ENCODE measurements at places on chromosomes 1 and 21.

GRCh38 chr1:41980827-41981653, 62.3 kb upstream of the HIVEP3 start:
- peak; percentile 12 for DNase-seq

- no peak for DNase-seq
Observed at GRCh38 chr1:87565861-87566260, 237.2 kb downstream of the LMO4 start.

- DNase-seq: peak; percentile 61
Observed at GRCh38 chr1:209569455-209570207, 13.9 kb upstream of the CAMK1G start.

DNA sequence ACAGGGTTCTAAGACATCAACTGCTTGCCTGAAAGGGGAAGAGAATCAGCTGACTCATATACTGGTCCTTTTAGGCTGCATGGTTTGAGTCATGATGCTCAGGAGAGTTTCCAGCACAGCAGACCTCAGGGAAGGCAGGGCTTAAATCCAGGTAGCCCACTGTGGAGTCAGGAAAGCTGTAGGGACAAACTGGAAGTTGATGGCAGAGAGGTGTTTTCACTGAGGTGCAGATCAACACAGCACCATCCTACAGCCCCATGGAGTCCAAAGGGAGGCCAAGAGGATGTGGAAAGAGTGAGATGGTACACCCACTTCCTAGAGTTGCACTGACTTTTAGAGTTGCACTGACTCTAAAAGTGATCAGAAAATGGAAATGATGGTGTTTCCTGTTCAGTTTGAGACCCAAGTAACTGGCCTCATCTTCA, 252.4 kb upstream of the DUSP10 start:
- DNase-seq: peak; percentile 51

GRCh38 chr1:76961181-76961819, 94.0 kb downstream of the ST6GALNAC5 start:
- DNase-seq: peak; percentile 72

GRCh38 chr1:153507926-153508583, 27.7 kb downstream of the S100A6 start:
- DNase-seq: peak; percentile 18

DNA sequence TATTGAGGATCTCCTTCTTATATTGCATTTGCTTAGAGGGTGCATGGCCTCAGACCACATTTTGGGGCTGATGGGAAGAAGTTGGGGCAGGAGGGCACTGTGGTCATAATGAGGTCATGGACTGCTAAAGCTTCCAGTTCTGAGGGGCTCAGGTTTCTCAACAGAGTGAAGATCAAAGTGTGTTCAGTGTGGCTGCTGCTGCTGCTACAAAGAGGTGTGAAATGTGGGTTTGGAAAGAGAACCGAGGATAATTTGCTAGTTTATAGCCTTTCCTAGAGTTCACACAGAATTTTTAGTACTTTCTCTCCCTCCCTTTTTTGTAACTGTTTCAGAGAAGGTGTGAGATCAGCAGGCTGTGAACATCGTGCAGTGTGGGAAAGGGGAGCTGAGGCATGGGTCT, 73.3 kb downstream of the CACNA1E start:
- no peak for DNase-seq

GRCh38 chr21:37183749-37184148, 83.4 kb downstream of the VPS26C start:
- DNase-seq: no peak

- DNase-seq: no peak
Observed at GRCh38 chr1:6822530-6823359, 37.5 kb downstream of the CAMTA1 start.

GRCh38 chr1:50427818-50428779, 4.9 kb upstream of the DMRTA2 start:
- DNase-seq: no peak

DNA sequence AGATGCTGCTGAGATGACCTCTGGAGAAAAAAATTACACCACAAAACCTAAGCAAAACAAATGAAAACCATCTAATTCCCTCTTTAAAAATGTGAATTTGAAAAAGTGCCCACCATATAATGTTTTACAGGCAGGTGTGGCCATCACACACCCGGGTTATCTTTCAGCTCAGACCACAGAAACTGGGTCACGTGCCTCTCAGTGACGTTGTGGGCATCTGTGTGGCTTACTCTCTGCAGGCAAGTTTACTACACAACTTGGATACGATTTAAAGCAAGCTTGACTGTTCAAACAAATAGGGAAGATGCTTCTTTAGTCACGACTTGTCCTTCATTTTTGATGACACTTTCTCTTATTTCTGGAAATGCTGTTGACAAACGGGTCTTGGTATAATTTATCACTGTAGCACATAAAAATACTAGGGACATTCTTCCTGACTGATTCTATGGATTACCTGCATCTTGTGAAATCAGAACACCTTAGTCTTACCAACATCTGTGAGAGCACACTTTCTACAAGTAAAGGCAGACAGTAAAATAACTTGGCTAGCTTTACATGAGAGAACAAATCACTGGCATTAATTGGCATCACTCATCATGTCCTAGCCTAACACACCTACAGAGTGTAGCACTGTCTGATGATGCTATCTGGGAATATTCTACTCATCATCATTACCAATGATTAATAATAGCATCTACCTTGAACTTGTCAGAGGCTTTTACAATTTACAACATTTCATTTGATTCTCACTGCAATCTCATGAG, 89.3 kb upstream of the EDEM3 start:
- DNase-seq: no peak

- no peak for DNase-seq
Observed at GRCh38 chr21:42561762-42562650, 48.4 kb downstream of the SLC37A1 start.

GRCh38 chr1:166884040-166884642, 8.1 kb upstream of the TADA1 start:
- no peak for DNase-seq

DNA sequence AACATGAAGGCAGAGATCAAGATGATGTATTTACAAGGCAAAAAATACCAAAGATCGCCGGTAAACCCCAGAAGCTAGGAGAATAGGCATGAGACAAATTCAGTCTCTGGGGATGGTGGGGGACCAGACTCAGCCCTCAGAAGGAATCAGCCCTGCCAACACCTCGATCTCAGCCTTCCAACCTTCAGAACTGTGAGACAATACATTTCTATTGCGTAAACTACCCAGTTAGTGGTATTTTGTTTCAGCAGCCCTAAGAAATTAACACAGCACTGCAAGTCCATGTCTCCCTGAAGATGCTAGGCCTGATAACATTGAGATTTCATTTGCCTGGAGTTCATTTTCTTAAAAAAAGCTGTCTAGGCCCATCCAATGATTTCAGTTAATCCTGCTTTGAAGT, 622.5 kb downstream of the PTPRC start:
- DNase-seq: no peak

GRCh38 chr21:32007456-32007855, 134.6 kb downstream of the HUNK start:
- DNase-seq: peak; percentile 92

- DNase-seq: no peak
Observed at GRCh38 chr1:60341274-60341673, 267.7 kb upstream of the C1orf87 start.

DNA sequence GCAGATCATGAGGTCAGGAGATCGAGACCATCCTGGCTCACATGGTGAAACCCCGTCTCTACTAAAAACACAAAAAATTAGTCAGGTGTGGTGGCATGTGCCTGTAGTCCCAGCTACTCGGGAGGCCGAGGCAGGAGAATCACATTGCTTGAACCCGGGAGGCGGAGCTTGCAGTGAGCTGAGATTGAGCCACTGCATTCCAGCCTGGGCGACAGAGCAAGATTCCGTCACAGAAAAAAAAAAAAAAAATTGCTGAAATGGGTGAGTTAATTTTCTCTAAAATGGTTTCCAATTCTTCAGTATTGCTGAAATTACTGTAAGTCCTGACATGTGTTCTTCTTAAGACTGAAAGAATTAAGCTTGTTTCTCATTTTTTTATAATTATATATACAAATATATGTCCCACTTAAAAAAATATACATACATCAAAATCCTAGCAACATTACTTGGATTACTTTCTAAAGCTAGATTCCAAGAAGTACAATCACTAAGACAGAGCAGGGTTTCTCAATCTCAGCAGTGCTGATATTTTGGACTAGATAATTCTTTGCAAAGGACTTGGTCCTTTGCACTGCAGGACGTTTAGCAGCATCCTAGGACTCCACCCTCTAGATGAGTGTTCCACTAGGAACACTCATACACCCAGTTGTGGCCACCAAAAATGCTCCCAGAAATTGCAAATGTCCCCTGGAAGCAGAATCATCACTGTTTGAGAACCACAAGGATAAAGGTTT, 24.8 kb downstream of the ZNHIT6 start:
- DNase-seq: no peak

- no peak for DNase-seq
Observed at GRCh38 chr1:155295183-155295941, 5.9 kb downstream of the PKLR start.

- no peak for DNase-seq
Observed at GRCh38 chr1:207832796-207833195, 78.1 kb downstream of the CD34 start.

DNA sequence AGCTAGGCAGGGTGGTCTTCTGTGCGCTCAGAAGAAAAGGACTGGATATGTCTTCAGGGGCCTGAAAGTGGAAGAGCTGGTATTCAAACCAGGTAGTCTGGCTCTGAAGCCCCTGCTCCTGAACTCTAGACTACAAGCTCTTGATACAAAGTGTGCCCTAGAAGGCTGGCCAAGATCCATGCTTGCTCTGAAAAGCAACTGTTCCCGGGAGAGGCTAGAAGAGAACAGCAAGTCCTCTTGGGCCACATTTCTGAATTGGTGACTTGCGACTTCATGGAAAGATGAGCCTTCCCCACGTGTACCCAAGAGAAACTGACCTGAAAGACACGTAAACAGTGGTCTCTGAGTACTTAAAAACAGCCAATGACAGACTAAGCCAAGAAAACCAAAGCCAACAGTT, 123.3 kb upstream of the GRIK3 start:
- DNase-seq: no peak

- no peak for DNase-seq
Observed at GRCh38 chr1:52748119-52748518, 21.9 kb downstream of the ZYG11B start.

DNA sequence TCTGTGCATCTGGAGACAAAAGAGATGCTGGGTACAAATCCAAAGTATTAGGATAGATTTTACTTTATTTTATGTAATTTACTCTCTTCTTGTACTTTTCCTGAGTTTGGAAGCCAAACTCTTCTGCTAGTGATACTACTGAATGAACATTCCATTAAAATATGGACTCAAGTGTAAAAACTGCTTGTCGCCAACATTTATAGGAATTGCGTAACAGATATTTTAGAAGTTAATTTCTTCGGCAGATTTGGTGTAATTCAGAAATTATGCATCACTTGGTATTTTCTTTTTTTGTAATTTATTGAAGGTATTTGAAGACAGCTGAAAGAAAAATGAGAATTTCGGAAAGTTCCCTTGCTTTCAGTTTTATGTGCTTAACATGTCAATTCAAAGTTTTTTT, 137.0 kb downstream of the RABGAP1L start:
- DNase-seq: no peak

DNA sequence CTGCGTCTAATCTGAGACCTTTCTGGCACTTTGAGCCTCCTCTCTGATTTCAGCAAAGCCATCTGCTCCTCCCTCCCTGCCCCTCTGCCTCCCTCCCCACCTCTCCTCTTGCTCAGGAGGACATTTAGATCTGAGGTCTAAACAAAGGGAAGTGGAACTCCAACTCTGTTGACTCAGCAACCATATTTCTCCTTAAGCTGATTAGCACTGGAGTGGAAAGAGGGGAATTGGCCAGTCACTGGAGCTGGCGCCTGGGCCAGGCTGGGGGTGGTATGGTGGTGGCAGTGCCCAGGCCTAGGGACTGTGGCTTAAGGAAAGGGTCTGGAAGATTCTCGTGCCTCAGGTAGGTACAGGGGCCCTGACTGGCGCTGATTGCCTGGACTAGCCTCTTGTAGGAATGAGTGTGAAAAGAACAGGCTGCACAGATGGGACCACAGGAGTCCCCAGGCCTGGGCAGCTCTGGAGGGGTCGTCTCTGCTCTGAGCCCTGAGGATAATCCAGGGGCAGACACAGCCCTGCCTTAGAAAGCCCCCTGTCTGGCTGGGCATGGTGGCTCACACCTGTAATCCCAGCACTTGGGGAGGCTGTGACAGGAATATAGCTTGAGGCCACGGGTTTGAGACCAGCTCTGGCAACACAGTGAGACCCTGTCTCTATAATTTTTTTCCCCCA, 11.9 kb downstream of the SH2D2A start:
- peak; percentile 49 for DNase-seq

GRCh38 chr1:161166669-161167548, 683 bp downstream of the PPOX start:
- no peak for DNase-seq

- DNase-seq: no peak
Observed at GRCh38 chr1:69377507-69377906, 190.2 kb upstream of the LRRC7 start.

DNA sequence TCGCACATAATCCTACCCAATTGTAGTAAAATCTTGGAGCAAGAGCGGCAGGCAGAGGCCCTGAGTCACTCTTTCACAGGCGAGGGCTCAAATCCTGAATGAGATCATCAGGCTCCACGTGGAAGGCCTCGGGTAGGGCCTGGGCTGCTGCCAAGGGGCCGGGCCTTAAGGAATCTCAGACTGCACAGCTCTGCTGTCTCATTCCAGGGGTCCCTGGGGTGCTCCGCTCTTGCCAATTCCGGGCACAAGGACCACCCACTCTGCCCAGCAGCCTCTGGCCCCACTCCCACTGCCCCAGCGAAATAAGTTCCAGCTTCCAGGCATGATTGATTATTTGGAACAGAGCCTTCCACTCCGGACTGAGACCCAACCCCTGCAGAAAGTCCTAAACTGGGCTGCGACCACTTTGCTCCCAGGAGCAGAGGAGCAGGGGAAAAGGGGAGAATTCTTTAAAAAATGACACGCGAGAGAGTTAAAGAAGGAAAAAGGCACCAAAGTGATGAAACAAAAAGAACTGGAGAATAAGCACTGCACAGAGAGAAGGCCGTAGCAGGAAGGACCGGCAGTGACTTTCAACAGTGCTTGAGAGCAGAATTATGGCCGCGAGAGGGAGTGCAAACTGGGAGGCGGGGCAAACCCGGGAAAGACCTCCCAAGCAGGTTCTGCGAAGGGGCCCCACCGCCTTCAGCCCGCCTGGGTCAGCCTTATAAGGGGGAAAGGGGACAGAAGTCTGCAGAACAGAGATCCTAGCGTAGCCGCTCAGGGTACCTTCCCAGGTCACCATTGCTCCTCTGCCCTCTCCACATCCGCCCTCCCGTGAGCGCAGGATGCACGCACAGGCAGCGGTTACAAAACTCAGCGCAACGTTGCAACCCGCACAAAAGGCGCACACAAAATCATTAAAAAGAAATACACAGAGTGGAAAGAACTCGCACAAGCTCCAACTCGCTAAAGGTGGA, 2.0 kb downstream of the ADAMTS1 start:
- peak; percentile 98 for DNase-seq

DNA sequence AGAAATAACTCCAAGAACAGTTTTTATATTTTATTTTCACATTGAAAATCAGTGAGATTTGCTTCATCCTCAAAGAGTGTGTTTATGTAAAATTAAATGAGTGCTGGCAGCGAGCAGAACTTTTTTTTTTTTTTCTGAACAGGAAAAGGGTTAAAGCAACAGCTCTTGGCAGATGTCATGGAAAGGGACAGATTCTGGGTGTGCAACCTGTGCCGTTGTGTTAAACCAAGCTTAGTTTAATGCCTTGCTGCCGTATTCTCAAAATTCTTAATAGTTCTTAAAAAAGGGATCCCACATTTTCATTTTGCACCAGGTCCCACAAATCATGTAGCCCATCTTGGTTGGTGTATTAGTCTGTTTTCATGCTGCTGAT, 227.4 kb upstream of the VAMP3 start:
- no peak for DNase-seq

GRCh38 chr1:240824238-240824637, 212.3 kb upstream of the GREM2 start:
- DNase-seq: no peak

GRCh38 chr1:151813271-151813977, 8.2 kb upstream of the LINGO4 start:
- no peak for DNase-seq
